ENCODE measurements at places on chromosomes 6 and 20. TPM values are rescaled to one million over a fixed set of nuclear protein-coding genes. Genes with fewer than 3 reads are reported as not detected.

DNA sequence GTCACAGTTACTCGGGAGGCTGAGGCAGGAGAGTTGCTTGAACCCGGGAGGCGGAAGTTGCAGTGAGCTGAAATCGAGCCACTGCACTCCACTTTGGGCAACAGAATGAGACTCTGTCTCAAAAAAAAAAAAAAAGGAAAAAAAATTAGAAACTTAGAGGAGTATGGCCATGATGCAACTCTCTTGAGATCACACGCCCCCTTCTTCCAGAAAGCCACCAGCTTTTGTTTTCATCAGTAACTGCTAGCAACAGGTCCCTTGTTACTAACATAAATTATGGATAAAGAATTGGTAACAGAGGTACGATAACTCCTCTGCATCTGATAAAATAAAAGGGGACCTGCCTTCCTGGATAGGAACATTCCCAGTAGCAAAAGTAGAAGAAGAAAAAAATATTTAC is 308.2 kb downstream of the CD83 start:
- no peak for DNase-seq

- no peak for DNase-seq
These were observed 16.0 kb upstream of the FAM210B start for GRCh38 chr20:56342783-56343182.

GRCh38 chr6:136763255-136763654 is 29.0 kb downstream of the MAP3K5 start:
- no peak for DNase-seq

The ADGRF4 gene
- not detected for polyA plus RNA-seq

DNA sequence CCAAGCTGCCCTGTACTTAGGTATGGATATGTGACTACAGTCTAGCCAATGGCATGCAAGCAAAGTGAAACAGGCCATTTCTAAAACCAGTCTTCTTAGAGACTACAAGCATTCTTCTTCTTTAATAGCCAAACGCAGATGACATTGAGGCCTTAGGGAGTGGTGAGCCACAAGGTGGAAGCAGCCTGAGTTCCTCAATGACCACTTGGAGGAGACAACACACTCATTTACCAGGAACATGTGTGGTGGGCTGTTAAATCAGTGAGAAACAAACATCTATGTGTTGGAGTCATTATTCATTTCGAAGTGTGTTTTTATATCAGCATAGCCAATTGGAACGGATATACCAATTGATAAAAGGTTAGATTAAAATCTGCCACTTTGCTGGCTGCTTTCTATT is 122.0 kb downstream of the GFRAL start:
- DNase-seq, result no peak

DNA sequence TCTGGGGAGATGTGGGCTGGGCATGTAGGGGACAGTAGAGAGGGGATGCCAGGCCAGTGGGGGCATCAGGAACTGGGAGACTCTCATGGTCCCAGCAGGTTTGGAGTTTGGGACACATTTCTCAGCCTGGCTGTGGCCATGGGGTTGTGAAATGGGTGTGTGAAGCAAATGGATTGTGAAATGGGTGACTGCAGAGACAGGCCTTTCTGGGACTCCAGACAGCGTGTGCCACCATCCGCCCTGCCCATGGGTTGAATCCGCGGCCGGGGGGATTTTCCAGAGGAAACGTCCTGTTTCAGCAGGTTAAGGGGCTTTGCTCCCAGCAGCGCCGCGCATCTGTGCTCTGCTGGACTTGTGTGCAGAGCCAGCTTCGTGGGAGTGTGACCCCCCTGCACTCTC is 3.7 kb upstream of the PMEPA1 start:
- no peak for DNase-seq

All from muscle of arm (tissue), 14 donors.